ENCODE measurements at places on chromosomes 3 and 15.

DNA sequence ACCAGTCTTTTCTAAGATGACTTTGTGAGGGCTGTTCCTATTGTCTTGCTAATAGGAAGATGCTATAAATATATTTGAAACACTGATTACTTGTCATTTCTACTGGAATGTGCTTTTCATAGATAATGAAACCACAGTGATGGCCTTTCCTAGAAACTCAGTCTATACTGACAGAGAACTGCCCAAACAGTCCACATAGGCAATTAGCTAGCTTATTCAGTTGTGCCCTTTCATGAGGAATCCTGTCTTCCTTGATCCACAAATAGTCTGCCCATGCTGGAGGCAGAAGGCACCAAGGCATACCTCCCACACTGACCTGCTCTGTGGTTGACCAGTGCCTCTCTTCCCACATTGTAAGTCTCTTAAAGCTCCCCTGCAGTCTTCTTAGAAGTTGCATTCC, 135.9 kb downstream of the CMSS1 start:
- DNase-seq, result no peak

- DNase-seq, result no peak
These were observed 252.5 kb downstream of the CDIN1 start for GRCh38 chr15:36831904-36832287.

DNA sequence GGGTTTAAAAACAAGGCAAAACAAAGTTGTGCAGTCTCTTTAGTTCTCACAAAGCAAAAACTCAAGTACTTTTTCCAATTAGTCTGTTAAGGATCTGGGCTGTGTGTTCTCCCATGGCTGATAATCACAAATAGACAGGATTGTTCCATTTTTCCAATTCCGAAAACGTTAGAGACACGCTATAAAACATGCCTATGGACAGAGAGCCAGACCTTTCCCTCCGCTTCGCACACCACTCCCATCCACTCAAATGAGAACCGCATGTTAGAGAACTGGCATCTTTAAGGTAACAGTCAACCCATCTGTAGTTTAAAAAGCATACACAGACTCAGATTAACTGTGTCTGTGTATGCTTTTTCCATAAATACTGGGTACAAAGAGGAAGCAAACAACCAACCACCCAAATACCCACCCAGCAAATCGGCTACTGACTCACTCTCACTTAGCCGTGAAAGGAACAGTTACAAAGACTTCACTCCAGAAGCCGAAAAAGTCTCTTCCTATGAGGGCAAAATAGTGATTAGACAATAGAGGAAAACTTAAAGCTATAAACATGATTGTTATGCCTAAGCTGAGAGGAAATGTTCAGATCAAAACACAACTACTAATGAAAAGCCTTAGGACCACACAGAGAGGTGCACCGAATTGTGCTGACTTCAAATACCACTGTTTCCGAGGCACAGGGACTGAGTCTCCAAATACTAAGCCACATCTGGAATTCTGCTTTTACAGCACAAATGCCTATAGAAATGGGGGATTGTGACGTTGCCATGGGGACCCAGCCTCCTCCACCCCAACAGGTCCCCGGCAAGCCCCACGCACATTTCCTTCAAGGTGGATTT, 36.1 kb downstream of the IL17RD start:
- DNase-seq, result no peak

DNA sequence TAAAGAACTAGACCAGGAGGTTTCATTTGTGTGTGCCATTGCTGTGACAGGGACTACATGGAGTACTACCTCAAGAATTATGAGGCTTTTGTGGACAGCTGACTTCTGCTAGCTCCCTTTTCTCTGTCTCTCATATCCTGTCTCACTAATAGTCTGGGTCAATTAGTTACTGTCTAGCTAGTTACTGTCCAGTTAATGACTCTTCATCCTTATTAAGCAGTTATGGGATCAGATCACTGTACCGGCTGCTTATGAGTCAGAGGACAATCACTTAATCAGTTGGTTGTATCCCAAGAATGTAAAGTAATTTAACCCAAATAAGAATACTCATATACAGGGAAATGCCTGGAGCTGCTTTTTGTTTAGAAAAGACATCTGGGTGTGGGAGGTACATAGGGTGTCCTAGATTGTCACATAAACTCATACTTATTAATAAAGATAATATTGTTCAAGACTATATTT, 158.0 kb downstream of the CDIN1 start:
- DNase-seq, result no peak

- DNase-seq, result no peak
These were observed 3.3 kb downstream of the HES1 start for GRCh38 chr3:194139071-194139813.

GRCh38 chr15:42544853-42545629, 3.6 kb downstream of the LRRC57 start:
- no peak for DNase-seq

GRCh38 chr3:51620543-51620942, 50.5 kb upstream of the TEX264 start:
- DNase-seq, result no peak

DNA sequence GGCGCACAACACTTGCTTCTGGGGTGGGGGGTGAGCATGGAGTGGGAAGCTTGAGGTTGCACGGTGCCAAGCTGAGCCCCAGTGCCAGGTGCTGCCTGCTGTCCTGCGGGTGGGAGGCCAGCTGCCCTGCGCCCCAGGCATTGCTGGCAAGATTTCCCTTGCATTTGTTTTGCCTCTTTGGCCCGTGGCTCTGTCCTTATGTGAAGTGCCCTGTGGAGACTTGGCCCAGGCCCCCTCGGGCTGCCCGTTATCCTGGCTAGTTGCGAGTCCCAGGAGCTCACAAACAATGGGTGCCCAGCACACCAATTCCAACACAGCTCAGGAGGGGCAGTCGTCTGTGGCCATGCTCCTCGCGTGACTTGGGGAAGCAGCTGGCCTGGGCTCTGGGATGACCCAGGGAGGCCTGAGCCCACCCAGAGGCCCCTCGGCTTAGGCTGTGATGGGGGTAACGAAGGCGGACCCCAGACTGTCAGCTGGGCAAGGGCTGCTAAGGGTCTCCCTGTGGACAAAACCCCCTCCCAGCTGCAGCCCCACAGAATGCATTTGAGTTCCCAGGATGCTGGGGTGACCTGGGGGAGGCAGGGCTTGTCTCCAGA, 5.9 kb downstream of the C3orf22 start:
- DNase-seq, result peak; percentile 52

DNA sequence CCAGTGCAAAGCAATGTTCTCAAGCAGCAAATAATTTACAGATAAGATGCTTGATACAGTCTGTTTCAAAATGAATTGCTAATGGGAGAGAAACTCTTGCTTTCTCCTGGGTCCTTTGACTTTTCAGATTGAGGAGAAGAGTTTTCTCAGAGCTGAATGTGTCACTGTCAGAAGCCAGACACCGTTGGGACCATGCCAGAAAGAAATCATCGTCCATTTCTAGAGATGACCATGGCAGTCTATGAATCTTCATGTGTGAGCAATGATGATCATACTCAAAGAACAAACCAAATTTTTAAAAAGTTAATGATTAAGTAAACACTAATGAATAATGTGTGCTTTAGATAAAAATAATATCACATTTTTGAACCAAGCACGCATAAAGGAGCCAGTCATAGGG, 77.6 kb downstream of the ZNF385D start:
- no peak for DNase-seq

GRCh38 chr3:150083655-150084042, 113.0 kb upstream of the PFN2 start:
- DNase-seq, result no peak

GRCh38 chr15:29003191-29003839, 117.5 kb downstream of the APBA2 start:
- DNase-seq, result no peak

GRCh38 chr3:171753025-171753472, 57.2 kb downstream of the PLD1 start:
- no peak for DNase-seq

- DNase-seq, result no peak
These were observed 79.8 kb upstream of the NMNAT3 start for GRCh38 chr3:139757448-139758030.

DNA sequence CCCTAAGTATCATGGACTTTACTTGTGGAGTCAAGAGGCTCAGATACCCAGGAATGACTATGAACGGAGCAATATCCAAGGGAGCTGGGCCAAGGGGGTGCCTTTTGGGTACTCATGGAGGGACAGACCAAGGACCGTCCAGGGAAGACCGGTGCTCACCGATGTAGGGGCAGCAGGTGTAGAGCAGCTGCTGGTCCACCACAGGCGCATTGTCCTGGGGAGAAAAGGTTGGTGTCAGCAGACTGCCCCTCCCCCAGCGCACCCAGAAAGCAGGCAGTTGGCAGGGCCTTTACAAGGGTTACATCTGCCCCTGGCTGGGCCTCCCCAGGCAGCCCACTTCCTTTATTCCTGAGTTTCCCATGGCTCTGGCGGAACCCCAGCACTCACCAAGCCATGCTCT, 7.5 kb downstream of the CDAN1 start:
- DNase-seq, result no peak

DNA sequence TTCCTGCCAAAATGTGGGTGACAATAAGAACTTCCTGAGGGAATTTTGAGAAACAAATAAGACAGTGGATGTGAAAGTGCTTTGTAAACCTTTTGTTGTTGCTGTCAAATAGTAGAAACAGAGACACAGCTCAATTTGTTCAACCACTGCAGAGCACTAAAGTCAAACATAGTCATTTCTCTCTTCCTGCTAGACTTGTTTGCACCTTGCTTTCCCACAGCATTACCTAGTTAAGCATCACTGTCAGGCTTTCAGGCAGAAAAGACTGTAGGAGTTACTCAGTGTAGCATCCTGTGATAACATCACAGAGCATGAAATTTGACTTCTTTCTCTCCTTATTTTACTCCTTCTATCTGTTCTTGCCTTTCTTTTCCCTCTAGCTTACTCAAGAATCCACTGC, 27.1 kb downstream of the SLC12A1 start:
- no peak for DNase-seq

DNA sequence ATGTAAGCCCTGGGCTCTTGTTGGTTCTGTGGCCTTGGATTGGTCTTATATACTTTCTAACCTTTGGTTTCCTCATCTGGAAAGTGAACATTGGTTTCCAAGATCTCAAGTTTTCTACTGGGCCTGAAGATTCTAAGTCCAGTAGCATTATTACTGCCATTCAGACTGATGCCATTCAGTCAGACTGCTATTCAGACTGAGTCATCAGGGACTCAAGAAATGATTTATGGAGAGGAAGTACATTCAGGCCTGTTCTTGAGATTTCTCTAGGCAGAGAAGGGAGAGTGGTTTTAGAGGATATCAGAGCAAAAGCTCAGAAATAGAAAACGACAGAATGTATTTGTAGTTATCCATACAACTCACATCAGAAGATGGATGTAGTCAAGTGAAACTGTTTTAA, 557.2 kb downstream of the NR2F2 start:
- no peak for DNase-seq

GRCh38 chr15:69939513-69940440, 157.9 kb downstream of the TLE3 start:
- no peak for DNase-seq

DNA sequence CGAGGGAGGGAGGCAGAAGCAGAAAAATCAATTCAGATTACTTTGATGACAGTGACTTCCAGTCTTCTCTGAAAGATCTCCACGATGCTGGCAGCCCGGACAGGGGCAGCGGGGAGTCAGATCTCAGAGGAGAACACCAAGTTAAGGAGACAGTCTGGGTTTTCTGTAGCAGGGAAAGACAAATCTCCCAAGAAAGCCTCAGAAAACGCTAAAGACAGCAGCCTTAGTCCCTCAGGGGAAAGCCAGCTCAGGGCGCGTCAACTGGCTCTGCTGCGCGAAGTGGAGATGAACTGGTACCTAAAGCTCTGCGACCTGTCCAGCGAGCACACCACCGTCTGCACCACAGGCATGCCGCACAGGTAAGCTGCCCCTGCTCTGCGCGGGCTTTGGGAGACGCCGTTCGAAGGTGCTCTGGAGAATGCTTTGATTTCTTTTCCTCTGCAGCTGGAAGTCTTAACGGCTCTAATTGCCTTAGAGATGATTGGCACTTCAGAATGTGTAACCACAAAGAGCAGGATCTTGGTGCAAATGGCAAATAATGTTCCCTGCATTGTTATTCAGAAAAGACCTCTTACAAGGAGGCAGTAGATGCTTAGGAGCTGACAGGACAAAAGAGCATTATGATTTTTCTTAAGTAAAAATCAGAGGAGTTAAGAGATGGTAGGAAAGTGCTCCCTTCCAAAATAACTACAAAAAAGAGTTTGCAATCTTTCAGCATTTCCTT, at the start of gene KCNAB1:
Gene KCNAB1, plus strand, starts transcription at position 51 of the 724 bp plus-strand sequence.
- DNase-seq, result no peak

- no peak for DNase-seq
These were observed 46.9 kb downstream of the KBTBD12 start for GRCh38 chr3:127961963-127962362.

DNA sequence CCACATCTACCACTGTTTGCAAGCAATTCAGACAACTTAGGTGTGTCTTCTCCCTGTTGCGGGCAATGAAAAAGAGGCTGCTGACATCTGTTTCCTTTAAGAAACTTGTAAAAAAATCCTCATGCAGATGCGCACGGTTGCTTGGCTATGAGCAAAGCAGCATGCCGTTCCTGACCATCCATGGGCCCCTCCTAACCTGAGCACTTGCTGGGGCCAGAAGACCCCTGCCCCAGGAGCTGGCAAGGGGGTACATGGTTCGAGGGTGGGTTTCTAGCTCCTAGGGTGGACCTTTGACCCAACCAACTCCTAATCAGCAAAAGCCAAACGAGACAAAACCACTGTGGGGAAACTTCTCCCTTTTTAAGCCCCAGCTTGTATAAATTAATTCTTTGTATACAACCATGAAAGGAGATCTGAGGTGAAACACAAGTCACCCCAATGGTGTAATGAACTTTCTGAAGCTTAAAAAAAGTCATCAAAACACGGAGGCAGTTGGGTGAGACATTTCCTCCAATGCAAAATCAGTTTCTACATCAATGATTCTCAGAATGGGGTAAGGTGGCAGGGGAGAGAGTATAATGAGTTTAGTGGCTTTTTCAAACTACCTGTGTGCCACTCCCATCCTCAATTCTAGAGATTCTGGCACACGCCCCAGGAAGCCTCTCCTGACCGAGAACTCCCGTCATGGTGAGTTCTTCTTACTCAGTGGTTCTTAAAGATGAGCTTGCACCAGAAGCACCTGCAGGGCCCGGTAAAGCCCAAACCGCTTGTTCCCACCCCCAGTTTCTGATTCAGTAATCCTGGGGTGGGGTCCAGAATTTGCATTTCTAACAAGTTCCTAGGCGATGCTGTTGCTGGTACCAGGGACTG, 44.1 kb downstream of the CPN2 start:
- DNase-seq, result peak; percentile 36

- DNase-seq, result no peak
These were observed 65.4 kb upstream of the PEX5L start for GRCh38 chr3:180102134-180102533.

DNA sequence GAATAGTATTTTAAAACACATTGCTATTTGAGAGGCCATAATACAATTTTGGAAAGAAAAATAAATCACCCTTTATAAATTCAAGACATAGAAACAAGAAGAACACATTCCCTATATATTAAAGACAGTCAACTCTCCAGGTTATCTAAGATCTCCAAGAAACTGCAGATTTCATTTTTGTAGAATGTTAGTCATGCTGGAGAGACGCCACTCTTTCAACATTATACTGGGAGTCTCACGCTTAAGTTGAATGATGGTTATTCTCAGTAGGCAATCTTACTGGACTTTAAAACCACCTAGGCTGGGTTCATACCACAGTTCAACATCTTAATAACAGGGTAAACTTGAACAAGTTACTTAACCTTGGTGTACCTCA, 3.6 kb upstream of the CHRM5 start:
- DNase-seq, result no peak
